Activated T-cell treated with anti-CD3 and anti-CD28 coated beads, Interleukin-2, amount 50 U/mL, for 72 hours (primary cell): ENCODE measurements at places on chromosomes 6 and 20. TPM values are rescaled to one million over a fixed set of nuclear protein-coding genes. Genes with fewer than 3 reads are reported as not detected.

Gene KIF13A
- 0.46 TPM for total RNA-seq

Gene RAET1E
- not detected for total RNA-seq

- H3K36me3 ChIP-seq = peaks cover 25% of the 10 kb centered on the region
- no peak overlapping the region for H3K27ac ChIP-seq
- H3K4me3 ChIP-seq = no peak overlapping the region
- H3K27me3 ChIP-seq = no peaks in the 10 kb centered on the region
- no peak for DNase-seq
Measured at GRCh38 chr6:137206577-137206976, 12.6 kb downstream of the IFNGR1 start.

DNA sequence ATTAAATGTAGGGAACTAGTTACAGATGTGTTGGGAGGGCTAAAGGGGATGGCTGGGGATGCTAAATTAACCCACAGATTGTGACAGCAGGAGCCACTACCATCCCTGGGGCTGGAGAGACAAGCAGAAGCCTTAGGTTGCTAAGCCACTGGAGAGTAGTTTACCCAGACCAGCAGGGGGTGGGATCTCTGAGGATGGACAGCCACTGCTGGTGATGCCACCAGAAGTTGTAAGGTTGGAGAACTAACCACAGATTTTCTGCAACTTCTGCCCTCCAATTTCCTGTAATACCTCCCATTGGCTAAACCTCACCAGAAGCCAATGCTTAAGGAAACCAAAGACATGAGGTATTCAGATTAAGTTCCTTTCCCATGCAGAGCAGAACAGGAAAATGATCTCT, 139.6 kb upstream of the NOX3 start:
- H3K36me3 ChIP-seq = no peaks in the 10 kb centered on the region
- H3K27ac ChIP-seq = no peak overlapping the region
- no peak for DNase-seq
- no peaks in the 10 kb centered on the region for H3K4me1 ChIP-seq
- H3K27me3 ChIP-seq = peaks cover 17% of the 10 kb centered on the region

DNA sequence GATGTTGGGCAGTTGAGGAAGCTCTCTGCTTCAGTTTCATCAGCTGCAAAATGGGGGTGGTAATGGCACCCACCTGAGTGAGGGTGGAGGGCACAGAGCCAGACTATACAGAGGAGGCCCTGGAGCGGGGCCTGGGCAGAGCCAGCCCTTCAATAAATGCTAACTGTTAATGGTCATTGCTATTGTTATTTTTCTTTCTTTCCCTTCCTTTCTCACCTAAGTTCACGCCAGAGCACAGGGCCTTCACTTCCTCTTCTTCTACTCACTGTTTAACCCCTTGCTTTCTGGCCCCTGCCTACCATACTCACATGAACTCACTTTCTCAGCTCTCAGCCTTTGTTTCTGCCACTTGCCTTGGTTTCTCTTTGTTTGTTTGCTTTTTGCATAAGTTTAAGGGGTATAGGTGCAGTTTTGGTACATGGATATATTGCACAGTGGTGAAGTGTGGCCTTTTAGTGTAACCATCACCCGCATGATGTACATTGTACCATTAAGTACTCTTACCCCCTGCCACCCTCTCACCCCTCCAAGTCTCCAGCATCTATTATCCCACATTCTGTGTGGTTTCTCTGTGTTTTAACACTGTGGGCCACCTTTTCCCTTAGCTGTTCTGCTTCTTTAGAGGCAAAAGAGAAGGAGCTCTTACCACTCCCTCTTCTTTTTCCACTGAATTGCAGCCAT, 7.5 kb upstream of the RREB1 start:
- H3K36me3 ChIP-seq = no peaks in the 10 kb centered on the region
- H3K27ac ChIP-seq = no peak overlapping the region
- H3K27me3 ChIP-seq = peaks cover 11% of the 10 kb centered on the region
- no peak for DNase-seq

DNA sequence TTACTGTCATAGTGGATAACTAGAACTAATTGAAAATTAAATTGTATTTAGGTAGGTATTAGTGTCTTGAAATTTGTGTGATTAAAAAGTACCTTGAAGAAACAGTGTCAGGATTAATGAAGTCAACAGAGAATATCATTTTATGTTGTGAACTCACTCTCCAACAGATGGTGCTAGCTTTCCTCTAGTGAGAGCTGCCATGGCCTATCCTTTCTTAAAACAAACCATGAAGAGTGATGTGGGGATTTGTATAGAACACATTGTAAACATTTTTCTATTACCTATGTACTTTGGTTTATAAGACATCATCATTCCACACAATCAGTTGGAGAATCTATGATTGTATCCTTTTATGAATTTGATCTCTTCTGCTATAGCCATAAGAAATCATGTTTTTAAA, 4.8 kb upstream of the SRSF12 start:
- H3K27me3 ChIP-seq = peaks cover 12% of the 10 kb centered on the region
- no peak for DNase-seq
- no peaks in the 10 kb centered on the region for H3K36me3 ChIP-seq
- H3K4me3 ChIP-seq = no peak overlapping the region
- H3K4me1 ChIP-seq = no peaks in the 10 kb centered on the region
- H3K27ac ChIP-seq = no peak overlapping the region

DNA sequence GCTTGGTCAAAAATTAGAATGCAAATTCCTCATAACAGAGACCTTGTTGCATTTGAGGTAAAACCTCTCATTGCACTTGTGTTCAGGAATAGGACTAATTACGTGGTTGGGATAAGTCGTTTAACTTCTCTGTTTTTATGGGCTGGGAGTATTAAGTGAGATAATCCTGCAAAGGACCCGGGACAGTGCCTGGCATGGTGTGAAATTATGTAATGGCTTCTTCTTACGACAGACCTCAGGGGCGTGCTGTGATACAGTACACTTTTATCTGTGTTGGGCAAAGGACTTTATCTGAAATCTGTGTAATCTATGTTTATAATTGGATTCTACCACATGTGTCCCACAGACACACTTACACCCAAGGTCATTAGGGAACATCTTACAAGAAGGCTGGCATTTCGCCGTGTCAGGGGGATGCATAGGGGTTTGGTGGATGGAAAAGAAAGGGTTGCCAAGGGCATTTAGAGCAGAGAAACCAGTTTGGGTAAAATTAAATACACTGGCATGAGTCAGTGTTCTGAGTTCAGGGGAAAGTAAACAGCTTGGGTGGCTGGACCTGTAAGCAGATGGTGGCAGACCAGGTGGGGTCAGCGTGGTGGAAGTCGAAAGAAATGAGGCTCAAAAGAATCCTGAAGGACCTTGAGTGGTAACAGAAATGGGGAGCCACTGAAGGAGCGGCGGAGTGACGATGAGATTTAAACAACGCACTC, 17.2 kb upstream of the RTF2 start:
- H3K4me3 ChIP-seq = no peak overlapping the region
- H3K27ac ChIP-seq = peak overlapping the region; percentile 27
- no peak for DNase-seq
- no peaks in the 10 kb centered on the region for H3K27me3 ChIP-seq
- H3K36me3 ChIP-seq = peaks cover 2% of the 10 kb centered on the region
- H3K4me1 ChIP-seq = peaks cover 15% of the 10 kb centered on the region

GRCh38 chr6:28657381-28657768, 131.7 kb downstream of the GPX5 start:
- DNase-seq = no peak
- H3K27me3 ChIP-seq = peaks cover 60% of the 10 kb centered on the region
- peaks cover 7% of the 10 kb centered on the region for H3K36me3 ChIP-seq
- H3K4me1 ChIP-seq = peaks cover 31% of the 10 kb centered on the region
- peak overlapping the region; percentile 94 for H3K4me3 ChIP-seq
- H3K27ac ChIP-seq = peak overlapping the region; percentile 98

- H3K27me3 ChIP-seq = peaks cover 4% of the 10 kb centered on the region
- H3K36me3 ChIP-seq = no peaks in the 10 kb centered on the region
- H3K27ac ChIP-seq = no peak overlapping the region
- H3K4me3 ChIP-seq = no peak overlapping the region
Measured at GRCh38 chr6:47376930-47377329, 67.2 kb upstream of the TNFRSF21 start.

DNA sequence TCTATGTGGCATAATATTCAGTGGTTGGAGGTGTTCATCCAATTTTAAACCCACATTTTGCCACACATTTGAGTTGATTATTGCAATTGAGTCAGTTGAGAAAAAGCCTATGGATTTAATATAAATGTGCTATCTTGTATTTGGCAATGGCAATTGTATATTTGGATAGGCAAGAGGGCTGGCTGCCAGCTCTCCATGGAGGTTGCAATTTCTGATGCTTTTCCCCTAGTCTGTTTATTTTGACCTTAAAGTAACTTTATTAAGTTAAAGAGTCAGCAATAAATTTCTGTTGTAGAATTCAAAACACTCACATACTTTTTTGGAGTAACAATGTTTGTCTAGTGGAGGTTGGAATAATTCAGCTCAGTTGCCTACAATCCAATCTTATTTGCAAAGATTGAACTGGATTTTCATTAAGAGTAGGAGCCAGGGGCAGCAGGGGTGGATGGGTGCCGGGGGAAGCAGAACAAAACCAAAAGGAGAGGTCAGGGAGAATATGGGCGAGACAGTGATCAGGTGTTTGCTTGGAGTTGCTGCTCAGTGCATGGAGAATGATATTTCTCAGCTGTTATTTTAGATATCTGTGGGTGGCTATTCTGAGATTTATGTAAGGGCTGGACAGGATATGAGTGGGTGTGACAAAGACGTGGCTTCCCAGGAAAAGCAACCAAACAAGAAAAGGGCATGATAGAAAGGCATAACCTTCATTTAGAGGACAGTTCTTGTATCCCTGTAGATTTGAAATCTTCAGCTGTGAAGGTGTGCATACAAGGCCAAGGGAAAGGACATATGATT, 163.0 kb downstream of the HDGFL1 start:
- no peaks in the 10 kb centered on the region for H3K27me3 ChIP-seq
- no peak for DNase-seq
- no peaks in the 10 kb centered on the region for H3K4me1 ChIP-seq
- no peak overlapping the region for H3K4me3 ChIP-seq

DNA sequence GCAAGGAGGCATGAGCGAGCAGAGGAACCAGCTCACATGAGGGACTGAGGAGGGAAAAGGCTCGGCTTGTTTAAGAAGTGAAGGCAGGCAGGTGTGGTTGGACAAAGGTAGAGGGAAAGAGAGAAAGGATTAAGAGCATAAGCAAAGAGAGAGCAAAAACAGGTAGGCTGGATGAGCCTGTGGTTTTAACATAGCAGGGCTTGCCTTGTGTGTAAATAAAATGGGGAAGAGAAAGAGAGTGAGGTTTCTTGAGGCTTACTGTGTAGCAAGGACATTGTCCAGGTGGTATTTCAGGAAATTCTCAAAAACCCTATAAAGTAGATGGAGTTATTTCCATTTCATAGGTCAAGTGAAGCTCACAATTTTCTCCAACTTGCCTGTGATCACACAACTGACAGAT, 93.9 kb upstream of the HDAC2 start:
- no peak overlapping the region for H3K4me3 ChIP-seq
- no peak for DNase-seq
- H3K4me1 ChIP-seq = no peaks in the 10 kb centered on the region
- H3K27me3 ChIP-seq = peaks cover 10% of the 10 kb centered on the region
